RCC 7860 (cell line): ENCODE measurements at places on chromosomes 6 and 20.

DNA sequence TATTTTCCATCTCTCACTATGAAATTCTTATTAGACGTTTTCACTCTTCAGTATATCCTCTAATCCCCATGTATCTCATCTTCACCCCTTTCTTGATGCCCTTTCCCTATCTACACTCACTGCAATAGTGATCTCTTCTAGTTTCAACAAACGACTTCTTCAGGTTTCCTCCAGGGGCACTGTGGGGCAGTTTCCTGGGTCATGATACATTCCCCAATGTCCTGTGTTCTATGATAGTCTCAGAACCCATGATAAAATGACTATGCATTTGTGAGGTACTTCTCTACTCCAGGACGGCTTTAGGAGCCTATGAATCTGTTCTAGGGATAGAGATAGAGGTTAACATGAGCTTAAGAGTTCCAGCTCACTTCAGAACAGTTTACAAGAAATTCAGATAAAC, 183.3 kb downstream of the FOXC1 start:
- peak; percentile 6 for DNase-seq

GRCh38 chr6:143976806-143977349, 31.2 kb downstream of the PLAGL1 start:
- DNase-seq = no peak

GRCh38 chr6:45483021-45483420, 105.3 kb upstream of the SUPT3H start:
- DNase-seq = no peak

GRCh38 chr6:128738112-128738511, 144.8 kb upstream of the LAMA2 start:
- no peak for DNase-seq

DNA sequence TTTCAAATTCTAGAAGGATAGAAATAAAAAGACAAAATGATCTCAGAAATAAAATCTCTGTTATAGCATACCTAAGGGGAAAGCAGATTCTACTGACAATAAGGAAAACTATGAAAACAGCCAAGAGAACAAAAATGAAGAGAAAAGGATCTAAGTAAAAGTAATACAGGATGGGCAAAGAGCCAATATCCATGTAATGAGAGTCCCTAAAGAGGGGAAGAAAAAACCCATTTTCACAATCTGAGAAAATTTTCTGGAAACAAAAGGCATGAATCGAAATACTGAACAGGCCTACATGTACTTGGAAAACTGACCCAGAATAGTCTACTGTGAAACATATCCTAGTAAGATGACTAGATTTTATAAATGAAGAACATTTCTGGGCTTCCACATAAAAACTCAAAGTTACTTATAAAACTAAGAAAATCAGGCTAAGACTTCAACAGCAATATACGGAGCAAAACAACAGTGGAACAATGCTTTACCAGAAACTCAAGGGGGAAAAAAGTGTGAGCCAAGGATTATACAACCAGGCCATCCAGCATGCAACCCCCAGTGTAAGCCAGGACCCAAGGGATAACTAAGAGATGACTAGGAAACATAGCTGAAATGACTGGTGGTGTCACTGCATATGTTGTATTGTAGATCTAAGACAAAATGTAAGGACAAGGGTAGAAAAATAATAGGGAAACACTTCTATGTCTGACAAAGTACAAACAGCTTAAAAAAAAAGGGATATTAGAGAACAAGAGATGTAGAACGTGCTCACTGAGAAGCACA, 10.2 kb downstream of the NAPB start:
- no peak for DNase-seq

GRCh38 chr20:61561111-61561830, 309.2 kb downstream of the CDH4 start:
- DNase-seq = no peak

DNA sequence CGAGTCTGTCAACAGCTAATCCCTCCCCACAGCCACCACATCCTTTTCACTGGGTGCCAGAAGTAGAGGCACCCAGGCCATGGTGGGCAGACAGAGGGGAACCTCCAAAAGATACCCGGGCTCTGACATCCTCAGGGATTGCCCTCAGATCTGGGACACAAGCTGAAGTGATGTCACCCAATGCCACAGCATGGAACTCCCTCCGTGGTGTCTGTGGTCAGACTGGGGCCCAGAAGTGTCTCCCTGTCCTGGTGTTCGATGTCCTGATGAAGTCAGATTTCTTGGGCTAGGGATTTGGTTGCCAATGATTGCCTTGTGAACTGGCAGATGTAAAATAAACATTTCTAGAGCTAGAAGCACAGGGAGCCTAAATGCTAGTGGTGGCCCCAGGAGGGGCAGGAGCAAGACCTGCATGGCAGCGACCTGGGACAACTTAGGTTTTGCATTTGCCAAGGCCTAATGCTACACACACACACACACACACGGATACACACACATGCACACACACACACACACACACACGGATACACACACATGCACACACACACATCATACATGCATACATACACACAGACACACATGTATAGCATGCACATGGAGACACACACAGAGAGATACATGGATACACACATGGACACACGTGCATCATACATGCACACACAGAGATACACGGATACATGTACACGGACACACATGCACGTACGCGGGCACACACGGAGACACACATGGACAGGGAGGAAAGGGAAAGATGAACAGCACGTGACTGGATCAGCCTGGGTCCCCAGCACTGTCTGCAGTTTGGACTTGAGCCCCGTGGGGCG, 221.0 kb downstream of the NFATC2 start:
- peak; percentile 37 for DNase-seq

- peak; percentile 81 for DNase-seq
Measured at GRCh38 chr20:22729180-22729579, 144.8 kb upstream of the FOXA2 start.

- DNase-seq = no peak
Measured at GRCh38 chr6:169998457-169998856, 247.0 kb downstream of the ERMARD start.

DNA sequence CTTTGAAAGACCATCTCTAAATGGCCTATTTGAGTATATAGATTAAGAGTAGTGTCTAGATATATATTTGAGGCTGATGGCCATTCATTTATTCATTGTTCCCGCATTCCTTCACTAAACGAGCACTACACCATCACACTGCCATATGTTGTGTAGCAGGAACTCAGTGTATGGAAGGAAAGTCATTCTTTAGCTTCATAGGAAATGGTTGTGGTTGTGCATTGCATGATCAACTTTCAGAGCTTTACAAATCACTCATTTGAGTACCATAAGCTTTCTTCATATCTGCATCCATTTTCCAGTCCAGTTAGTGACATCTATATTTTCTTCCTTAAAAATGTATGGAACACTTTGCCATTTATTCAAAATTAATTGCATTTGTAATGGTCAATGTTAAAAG, 97.9 kb downstream of the ARID1B start:
- DNase-seq = no peak

- DNase-seq = no peak
Measured at GRCh38 chr6:140073456-140073855, 699.0 kb upstream of the CITED2 start.

DNA sequence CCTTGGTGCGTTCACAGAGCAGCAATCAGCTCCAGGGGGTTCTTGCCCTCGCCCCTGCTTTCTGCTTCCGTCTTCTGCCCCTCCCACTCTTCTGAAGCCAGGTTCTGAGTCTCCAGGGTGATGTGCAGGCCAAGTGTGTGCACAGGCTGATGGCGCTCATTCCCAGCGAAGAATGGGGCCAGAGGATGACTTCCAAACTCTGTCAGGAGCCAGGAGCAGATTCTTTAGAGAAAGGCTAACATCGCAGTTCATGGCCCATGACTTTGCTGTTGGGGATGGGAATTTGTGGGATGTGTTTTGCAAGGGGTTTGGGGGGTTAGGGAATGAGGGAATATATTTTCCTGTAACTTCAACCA, 56.1 kb upstream of the CCN6 start:
- no peak for DNase-seq

- no peak for DNase-seq
Measured at GRCh38 chr6:136969433-136969832, 47.3 kb downstream of the SLC35D3 start.

DNA sequence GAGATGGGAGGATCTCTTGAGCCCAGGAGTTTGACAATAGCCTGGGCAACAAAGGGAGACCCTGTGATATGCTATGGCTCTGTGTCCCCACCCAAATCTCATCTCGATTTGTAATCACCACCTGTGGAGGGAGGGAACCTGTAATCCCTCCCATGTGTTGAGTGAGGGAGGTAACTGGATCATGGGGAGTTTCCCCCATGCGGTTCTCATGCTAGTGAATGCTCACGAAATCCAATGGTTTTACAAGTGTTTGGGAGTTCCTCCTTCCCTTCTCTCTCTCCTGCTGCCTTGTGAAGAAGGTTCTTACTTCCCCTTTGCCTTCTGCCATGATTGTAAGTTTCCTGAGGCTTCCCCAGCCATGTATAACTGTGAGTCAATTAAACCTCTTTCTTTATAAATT, 3.4 kb downstream of the NUDT3 start:
- no peak for DNase-seq

DNA sequence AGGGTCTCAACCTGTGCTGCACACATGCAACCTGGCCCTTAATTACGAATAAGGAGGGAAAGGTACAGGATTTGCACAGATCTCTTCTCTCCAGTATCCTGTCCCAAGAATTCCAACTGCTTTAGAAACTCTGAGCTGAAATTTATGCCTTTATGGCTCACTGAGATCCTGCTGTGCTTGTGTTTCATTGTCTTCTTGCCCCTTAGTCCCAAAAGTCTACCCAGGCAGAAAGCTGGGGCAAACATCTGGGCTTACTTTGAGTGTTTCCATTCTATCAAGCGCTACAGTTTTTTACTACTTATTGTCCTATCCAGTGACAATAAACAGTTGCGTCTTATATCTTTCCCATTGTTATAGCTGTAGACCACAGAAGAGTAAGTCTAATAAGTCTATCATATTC, 99.7 kb downstream of the LIN28B start:
- no peak for DNase-seq

DNA sequence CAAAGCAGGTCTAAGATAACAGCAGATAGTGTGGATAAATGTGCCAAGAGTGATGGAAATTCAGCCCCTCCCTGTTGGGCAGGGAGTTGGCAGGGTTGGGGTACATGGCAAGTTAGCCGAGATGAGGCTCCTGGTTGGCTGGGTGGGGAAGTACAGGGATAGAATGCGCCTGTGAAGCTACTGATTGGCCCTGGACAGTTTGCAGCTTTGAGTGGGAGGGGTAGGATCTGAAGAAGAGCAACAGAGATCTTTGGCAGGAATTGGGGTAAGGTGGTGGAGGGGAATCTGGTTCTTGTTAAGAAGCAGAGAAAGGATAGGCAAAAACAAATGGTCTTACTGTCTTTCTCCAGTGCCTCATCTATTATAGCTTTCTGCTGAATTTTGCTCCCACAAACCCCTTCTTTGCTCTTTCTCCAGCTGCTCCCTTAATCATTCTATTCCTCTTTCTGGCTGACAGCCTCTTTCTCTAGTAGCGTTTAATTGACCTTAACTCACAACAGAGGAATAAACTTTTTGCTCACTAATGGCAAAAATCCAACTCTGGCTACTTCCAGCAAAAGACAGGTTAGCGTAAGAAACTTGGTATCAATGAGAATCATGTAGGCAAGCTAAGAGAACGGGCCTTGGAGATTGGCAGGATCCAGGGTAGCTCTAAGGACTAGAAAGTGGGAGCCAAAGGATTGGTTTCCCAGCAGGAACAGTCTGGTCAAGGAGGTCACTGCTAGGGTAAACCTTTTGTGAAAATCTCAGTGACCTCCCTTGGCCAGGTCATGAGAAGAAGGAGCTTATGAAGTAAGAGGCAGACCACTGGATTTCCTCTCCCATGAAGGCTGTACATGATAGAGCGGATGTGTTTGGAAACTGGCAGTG, 86.3 kb upstream of the CARMIL1 start:
- peak; percentile 83 for DNase-seq

GRCh38 chr6:141472162-141472928, 660.4 kb upstream of the GJE1 start:
- DNase-seq = no peak

- DNase-seq = no peak
Measured at GRCh38 chr20:62792940-62793756, 3.1 kb upstream of the MRGBP start.

GRCh38 chr6:36326356-36326995, 10.2 kb downstream of the BNIP5 start:
- no peak for DNase-seq

- no peak for DNase-seq
Measured at GRCh38 chr20:1085492-1086276, 32.7 kb upstream of the PSMF1 start.

GRCh38 chr6:33072508-33073100, 845 bp downstream of the HLA-DPA1 start:
- no peak for DNase-seq

DNA sequence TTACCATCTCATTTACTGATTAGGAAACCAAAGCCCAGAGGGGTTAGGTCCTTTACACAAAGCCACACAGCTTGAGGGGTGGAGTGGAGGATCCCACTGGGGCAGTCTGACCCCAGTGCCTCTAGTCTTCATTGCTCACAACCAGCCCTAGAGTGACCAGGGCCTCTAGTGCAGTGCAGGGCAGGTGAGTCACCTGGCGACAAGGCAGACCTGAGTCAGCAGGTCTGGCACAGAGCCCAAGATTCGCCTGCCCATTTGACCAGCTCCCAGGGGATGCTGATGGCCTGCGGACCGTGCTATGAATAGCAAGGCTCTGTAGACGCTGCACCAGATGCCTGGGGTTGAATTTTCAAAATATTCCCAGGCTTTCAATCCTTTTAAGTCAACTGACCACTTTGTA, 29.9 kb downstream of the CDH26 start:
- peak; percentile 66 for DNase-seq

GRCh38 chr6:106334646-106335448, 9.3 kb upstream of the ATG5 start:
- peak; percentile 28 for DNase-seq

GRCh38 chr6:101762851-101763250, 369.3 kb downstream of the GRIK2 start:
- no peak for DNase-seq

GRCh38 chr20:29326376-29327070, 1930.9 kb upstream of the DEFB115 start:
- DNase-seq = no peak

DNA sequence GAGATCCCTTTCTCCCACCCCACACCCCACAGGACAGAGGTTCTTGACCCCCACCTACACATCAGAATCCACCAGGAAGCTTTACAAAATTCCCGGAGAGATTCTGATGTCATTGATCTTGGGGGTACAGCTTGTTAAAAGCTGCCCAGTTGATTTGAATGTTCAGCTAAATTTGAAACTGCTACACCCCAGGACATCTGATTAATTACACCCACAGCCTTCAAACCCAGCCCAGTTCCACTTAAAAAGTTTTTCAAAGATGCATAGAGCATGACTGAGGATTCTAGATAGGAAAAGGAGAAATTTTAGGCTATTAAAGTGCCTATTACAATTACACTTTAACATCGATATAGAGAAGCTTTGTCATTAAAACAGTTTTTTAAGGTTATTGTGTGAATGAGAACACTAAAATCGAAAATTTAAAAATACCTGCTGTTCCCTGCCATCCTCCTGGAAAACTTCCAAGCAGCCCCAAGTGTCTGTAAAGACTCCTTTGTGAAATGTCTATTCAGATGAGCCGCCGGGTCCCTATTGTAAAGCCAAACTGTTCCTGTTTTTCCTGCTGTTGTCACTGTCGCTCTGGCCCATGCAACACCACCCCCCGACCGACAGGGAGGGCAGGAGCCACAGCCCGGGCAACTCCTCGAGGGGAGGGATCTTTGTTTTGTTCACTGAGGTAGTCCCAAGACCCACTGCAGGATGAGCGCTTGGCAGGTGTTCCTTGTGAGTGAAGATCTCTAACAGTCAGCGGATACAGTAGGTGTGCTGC, 132.5 kb upstream of the PHACTR3 start:
- DNase-seq = no peak
